GM12892 (cell line): ENCODE measurements at places on chromosomes 2 and 18.

GRCh38 chr2:150677551-150677950, 190.1 kb upstream of the RND3 start:
- no peak for DNase-seq

DNA sequence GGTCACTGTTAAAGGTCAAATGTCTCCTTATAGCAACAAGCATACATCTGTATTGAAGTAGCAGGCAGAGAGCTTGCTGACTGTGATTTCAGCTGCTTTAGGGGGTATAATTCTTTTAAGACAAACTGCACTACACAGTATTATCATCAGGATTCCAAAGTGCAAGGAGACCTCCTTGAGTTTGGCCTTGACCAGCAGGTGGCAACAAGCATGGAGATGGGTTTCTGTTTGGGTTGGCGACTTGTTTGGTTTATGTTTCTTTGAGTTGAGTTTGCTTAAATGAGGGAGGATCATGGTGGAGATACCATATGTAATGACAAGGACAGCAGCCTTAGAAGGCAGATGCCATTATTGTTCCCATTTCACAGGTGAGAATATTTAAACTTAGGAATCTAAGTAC, 681.0 kb upstream of the ID2 start:
- no peak for DNase-seq

- no peak for DNase-seq
Measured at GRCh38 chr18:40382197-40382596, 1572.8 kb upstream of the PIK3C3 start.

DNA sequence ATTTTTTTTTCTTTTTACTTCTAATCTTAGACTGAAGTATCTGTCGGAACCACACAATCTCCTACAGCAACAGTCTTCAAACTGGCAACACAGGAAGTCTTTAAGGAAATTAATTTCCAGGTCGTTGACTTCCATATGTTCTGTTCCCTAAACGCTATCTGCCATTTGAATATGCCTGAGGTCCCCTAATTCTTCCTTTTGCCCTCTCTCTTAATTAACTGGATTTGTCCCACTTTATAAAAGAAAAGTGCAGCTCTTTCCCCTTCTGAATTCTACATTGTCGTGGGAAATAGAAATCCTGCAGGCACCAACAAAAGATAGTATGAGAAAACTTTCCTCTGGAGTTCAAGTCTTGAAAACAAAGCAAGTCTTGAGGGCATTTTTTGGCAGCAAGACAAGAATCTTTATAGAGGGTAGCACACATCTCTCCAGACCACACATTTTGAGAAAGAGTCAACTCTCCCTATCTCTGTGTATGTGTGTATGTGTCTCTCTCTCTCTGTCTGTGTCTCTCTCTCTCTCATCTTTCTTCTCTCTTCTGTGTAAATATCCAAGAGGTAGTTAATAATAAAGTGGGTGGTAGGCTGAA, 879.8 kb downstream of the SOCS6 start:
- DNase-seq, result no peak

GRCh38 chr2:239397931-239398471, 2.8 kb downstream of the HDAC4 start:
- DNase-seq, result no peak

- DNase-seq, result no peak
Measured at GRCh38 chr2:233116946-233117345, 56.8 kb downstream of the INPP5D start.

- no peak for DNase-seq
Measured at GRCh38 chr2:122704109-122704563, 948.7 kb downstream of the TSN start.

DNA sequence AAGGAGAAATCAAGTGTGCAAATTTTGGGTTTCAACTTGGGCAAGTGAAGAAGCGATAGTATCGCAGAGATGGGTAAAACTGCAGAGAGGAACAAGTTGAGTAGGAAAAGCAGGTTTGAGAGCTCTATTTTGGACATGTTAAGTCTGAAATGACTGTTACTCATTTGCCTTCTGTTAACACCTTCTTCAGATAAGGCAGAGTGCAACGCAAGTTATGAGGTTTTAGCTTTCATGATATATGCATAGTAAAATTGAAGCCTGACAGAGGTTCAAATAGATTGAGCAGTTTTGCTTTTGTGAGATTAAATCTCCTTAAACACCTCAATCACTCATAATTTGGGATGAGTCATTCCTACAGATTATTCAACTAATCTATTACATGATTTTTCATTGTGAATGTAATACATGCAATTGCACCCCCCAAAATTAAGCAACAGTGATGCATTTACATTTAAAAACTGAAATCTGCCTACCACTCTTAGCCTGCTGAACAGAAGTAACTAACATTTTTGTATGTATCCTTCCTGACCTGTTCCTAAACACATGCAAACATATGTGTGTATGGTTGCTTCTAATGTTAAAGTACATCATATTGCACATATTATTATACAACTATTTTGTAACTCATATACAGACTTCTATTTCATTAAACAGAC, 575.4 kb downstream of the ARHGAP15 start:
- DNase-seq, result no peak

DNA sequence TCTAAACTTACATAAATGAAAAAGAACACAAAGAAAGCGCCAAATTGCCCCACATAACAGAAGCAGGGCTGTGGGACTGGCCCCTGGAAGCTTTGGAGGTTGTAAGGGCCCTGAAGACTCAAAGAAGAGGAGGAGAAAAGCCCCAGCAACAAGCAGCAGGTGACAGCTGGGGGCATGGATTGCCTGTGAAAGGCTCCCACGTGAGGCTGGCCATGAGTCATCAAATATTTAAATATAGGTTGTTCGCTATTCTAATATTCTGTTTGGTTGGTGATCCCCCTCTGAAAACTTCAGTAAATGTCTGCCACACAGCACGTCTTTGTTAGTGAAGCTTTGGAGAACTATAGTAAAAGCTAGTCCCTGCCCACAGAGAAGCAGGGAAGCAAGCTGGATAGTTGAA, 132.4 kb downstream of the MREG start:
- no peak for DNase-seq

DNA sequence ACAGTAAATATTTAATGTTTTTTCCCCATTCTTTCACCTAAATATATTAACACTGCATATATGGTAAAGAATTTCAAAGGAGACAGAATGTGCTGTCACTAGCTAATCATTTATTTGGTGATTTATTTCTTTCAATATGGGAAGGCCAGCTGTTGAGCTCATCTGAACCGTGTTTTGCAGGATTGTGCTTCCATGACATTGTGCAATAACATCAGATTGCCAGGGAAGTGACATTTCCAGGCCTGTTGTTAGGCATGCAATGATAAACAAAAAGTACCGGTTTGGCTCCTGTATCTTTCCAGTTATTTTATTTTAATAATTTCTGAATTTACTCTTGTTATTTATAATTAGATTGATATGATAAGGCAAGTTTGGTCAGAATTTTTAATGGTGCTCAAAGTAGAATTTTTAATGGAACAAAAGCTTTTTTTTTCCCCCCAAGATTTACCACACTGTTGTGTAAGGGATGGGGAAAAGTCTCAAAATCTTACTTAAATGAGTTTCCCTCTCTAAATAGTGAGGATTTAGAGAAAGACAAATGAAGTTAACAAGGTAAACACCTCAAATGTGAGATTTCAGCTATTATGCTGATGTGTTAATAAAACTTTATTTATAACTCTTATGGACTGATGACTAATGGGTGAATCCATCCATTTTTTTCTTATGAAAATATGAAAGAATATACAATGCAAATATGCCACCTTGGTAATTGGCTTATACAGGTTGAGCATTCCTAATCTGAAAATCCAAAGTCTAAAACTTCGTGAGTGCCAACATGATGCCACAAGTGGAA, 52.7 kb downstream of the MALT1 start:
- no peak for DNase-seq

DNA sequence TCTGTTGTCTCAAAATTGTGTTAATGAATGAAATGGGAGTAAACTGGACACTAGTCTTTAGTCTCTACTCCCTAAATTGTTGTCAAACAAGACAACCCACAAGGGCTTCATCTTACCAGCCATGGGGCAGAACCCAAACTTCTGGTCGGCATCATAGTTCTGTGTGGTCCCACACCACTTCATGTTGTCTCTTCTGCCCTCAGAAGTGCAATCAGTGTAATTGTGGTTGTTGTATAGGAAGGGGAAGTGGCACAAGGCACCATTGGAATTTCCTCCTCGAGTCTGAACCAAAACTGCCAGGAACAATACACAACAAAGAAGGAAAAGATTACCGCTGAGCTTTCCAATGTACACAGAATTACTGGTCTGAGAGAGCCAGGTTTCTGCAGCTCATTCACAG, 12.6 kb downstream of the FN1 start:
- DNase-seq, result no peak

DNA sequence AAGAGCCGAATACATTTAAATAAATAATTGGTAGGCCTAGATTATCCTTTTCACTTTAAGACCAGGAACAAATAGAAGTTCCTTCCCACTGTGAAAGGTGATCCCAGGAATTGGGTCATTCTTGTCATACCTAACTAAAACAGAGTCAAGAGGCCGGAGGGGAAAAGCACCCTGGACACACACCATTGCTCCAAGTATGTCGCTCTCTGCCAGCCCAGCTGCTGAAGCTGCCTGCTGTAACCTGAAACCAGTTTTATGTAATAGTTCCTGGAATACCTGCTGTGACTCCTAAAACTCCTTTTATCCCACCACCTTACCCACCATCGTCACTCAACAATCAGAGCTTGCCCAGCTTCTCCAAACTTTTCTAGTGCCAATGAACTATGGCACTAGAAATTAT, 217.1 kb downstream of the PTPRM start:
- DNase-seq, result no peak

- DNase-seq, result no peak
Measured at GRCh38 chr18:35027206-35027605, 14.0 kb upstream of the MAPRE2 start.

DNA sequence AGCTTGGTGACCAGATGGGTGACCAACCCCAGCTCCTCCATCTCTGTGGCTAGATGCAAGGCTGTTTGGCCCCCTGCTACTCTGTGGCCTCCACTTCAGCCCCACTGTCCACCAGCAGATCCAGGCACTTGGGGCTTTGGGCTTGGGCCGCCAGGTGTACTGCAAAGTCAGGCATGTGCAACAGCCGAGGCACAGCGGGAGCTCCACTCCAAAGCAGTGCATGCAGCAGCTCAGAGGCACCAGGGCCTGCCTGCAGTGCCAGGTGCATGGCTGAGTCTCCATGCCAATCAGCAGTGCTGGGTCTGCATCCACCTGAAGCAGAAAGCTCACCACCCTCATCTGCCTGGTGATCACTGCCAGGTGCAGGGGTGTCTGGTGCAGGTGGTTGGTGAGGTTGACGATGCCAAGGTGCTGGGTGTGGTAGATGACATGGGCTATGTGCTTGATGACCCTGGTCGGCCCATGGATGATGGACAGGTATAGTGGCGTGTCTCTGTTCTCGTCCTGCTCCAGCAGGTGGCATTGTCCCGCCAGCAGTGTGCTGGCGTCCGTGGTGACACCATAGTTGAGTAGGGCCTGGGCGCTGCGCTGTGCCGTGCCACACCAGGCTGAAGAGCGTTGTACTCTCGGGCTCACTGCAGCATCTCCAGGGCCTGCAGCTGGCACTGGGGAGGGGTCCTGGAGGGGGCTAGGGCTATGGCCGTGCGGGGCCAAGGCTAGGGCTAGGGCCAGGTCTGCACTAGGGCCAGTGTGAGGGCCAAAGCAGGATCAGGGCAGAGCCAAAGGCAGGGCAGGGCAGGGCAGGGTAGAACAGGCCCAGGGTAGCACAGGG, 1.0 kb upstream of the ANKRD62 start:
- DNase-seq, result no peak

DNA sequence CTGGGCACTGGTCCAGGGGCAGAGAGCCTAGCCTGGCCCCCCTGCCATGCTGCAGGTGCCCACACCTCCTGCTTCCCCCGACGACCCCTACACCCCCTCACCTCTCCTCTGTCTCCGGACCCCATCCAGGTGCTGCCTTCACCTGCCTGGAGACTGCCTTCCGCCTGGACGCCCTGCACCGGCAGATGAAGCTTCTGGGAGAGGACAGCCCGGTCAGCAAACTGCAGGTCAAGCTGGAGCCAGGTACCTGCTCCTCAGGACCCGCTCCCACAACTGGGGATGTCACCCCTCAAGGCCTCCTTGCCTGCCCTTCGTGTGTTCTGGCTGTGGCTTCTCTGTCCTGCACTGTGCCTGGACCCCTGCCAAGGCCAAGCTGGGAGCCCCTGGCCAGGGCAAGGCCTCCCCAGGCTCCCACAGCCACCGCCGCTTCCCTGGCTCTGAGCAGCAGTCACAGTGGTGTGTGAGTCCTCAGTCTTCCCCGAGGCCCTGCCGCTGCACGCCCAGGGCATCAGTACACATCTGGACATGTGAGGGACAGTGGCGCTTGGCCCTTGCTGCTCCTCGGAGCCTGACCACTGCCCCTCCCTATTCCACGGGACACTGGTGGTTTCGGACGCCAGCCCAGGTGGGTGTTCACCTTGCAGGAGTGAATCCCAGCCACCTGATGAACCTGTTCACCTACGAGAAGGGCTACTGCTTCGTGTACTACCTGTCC, 6.3 kb downstream of the RNPEPL1 start:
- no peak for DNase-seq

GRCh38 chr2:60280238-60280637, 273.2 kb downstream of the BCL11A start:
- DNase-seq, result no peak

- no peak for DNase-seq
Measured at GRCh38 chr2:170084820-170085491, 93.0 kb upstream of the MYO3B start.

DNA sequence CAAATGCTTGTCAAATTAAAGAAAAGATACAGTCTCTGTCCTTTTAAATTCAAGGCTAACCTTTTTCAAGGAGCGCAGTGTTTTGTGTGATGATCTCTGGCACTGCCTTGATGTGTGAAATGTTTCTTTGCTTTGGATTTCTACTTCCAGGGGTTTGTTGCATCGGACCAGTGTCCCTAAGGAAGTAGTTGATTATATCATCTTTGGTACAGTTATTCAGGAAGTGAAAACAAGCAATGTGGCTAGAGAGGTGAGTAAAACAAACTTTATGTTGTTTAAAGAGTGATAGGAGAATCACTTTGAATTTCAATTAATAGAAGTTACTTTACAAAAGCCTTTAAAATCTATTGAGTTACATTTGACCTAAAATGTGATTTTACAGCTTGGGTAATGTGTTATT, 28.8 kb downstream of the HADHB start:
- no peak for DNase-seq

- no peak for DNase-seq
Measured at GRCh38 chr2:71452565-71452964, 796 bp upstream of the DYSF start.

DNA sequence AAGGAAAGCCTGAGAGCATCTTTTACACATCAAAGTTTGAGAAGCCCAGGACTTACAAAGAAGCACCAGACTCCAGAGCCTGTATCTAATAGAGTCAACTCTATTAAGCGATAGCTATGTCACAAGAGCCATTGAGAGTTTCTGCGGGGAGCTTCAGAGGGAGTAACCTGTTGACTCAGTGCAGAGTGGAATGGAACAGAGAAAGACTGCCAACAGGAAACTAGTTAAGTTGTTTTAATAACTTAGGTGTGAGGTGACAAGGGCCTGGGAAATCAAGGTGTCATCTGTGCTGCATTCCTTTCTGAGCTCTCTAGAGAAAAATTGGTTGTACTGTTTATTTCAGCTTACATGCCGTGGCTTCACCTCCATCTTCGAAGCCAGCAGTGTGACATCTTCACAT, 513.8 kb upstream of the POU3F3 start:
- no peak for DNase-seq
